ENCODE measurements at places on chromosomes 4 and X.
A peak's percentile ranks its signal among the peaks of the same experiment; 100 is the strongest.

- no peak overlapping the region for H3K4me3 ChIP-seq
- H3K27ac ChIP-seq: no peak overlapping the region
- no peaks in the 10 kb centered on the region for H3K36me3 ChIP-seq
- no peaks in the 10 kb centered on the region for H3K4me1 ChIP-seq
- no peaks in the 10 kb centered on the region for H3K27me3 ChIP-seq
These were observed 102.3 kb downstream of the ENPP6 start for GRCh38 chr4:184115399-184115798.

GRCh38 chrX:42366181-42366580, 411.8 kb downstream of the PPP1R2C start:
- no peaks in the 10 kb centered on the region for H3K27me3 ChIP-seq
- no peaks in the 10 kb centered on the region for H3K4me1 ChIP-seq
- no peaks in the 10 kb centered on the region for H3K36me3 ChIP-seq
- H3K4me3 ChIP-seq: no peak overlapping the region
- no peak for DNase-seq

- no peaks in the 10 kb centered on the region for H3K36me3 ChIP-seq
- peak overlapping the region; percentile 42 for H3K4me3 ChIP-seq
- DNase-seq: no peak
- H3K4me1 ChIP-seq: peaks cover 47% of the 10 kb centered on the region
- peaks cover 4% of the 10 kb centered on the region for H3K27me3 ChIP-seq
These were observed 814 bp downstream of the SPON2 start for GRCh38 chr4:1171311-1172227.

GRCh38 chrX:131801911-131802310, 221.2 kb upstream of the STK26 start:
- H3K36me3 ChIP-seq: no peaks in the 10 kb centered on the region
- DNase-seq: no peak
- H3K4me3 ChIP-seq: no peak overlapping the region
- H3K27ac ChIP-seq: no peak overlapping the region
- no peaks in the 10 kb centered on the region for H3K27me3 ChIP-seq

- H3K4me3 ChIP-seq: no peak overlapping the region
- no peaks in the 10 kb centered on the region for H3K4me1 ChIP-seq
- no peaks in the 10 kb centered on the region for H3K36me3 ChIP-seq
- no peak overlapping the region for H3K27ac ChIP-seq
- DNase-seq: no peak
These were observed 221.2 kb downstream of the MID1 start for GRCh38 chrX:10399043-10399741.

DNA sequence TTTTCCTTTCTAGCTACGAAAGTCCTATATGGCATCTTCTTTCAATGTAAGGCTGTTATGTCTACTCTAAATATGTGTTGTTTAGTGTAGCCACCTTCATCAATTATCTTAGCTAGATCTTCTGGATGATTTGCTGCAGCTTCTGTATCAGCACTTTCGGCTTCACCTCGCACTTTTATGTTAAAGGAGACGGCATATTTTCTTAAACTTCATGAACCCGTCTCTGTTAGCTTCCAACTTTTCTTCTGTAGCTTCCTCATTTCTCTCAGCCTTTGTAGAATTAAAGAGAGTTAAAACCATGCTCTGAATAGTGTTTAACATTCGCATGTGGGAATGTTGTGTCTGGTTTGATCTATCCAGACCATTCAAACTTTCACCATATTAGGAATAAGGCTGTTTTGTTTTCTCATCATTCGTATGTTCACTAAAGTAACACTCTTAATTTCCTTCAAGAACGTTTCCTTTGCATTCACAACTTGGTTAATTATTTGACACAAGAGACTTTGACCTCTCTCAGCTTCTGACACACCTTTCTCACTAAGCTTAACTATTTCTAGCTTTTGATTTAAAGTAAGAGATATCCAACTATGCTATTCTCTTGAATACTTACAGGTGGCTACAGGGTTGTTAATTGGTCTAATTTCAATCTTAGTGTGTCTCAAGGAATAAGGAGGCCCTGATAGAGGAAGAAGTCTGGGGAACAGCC, 476.8 kb downstream of the GABRG1 start:
- no peak for DNase-seq
- H3K4me3 ChIP-seq: no peak overlapping the region
- no peak overlapping the region for H3K27ac ChIP-seq
- H3K36me3 ChIP-seq: no peaks in the 10 kb centered on the region
- no peaks in the 10 kb centered on the region for H3K4me1 ChIP-seq

DNA sequence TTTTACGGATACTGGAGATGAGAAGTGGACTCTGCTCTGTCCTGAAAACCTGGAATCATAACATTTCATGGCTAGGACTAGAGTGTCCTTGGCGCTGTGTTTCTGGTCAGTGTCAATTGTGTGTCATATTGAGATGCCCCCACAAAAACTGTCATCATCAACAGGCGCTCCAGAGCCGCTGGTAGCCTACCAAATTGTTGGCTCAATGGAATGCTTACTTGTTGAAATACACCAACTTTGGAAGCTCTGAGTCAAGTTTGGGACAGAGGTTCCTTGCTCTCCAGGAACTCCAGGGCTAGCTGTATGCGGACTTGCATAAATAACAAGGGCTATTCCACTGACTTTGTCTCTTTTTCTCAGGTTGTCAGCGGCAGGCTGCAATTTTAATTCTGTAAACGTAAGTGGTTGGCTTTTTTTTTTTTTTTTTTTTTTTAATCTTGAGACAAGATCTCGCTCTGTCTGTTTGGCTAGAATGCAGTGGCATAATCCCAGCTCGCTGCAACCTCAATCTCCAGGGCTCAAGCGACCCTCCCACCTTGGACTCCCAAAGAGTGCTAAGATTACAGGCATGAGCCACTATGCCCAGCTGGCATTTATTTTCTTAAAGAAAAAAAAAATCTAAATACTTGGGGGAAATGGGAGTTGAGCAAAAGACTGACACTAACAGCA, 871 bp upstream of the HPGD start:
- DNase-seq: no peak
- H3K4me3 ChIP-seq: peak overlapping the region; percentile 60
- H3K27me3 ChIP-seq: peaks cover 3% of the 10 kb centered on the region
- no peaks in the 10 kb centered on the region for H3K36me3 ChIP-seq
- no peak overlapping the region for H3K27ac ChIP-seq
- H3K4me1 ChIP-seq: peaks cover 3% of the 10 kb centered on the region

- no peaks in the 10 kb centered on the region for H3K27me3 ChIP-seq
- DNase-seq: no peak
- no peak overlapping the region for H3K4me3 ChIP-seq
- no peaks in the 10 kb centered on the region for H3K4me1 ChIP-seq
These were observed 1152.1 kb downstream of the FAT4 start for GRCh38 chr4:126466848-126467247.

GRCh38 chrX:68083510-68083909, 349.8 kb downstream of the OPHN1 start:
- H3K27me3 ChIP-seq: no peaks in the 10 kb centered on the region
- H3K36me3 ChIP-seq: no peaks in the 10 kb centered on the region
- no peak overlapping the region for H3K4me3 ChIP-seq
- DNase-seq: no peak

DNA sequence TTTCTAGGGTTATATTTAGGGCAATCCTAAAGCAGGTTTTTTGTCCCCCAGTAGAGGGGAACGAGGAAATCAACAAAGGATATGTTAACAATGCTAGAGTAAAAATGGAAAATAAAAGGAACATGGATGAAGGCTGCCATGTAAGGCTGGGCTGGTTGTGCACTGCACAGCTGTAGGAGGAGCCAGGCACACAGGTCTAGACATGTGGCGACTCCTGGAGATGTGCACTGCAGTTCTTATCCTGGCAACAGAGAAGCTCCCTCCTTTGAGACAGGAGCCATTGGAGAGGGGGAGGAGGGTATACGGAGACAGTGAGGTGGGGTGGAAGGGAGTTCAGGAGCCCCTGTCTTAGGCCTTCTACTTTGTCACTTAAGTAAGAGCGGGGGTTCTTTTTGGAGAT, 65.9 kb downstream of the NAT8L start:
- H3K27ac ChIP-seq: no peak overlapping the region
- H3K4me3 ChIP-seq: no peak overlapping the region
- H3K27me3 ChIP-seq: no peaks in the 10 kb centered on the region
- no peaks in the 10 kb centered on the region for H3K4me1 ChIP-seq
- no peak for DNase-seq

- H3K27ac ChIP-seq: no peak overlapping the region
- H3K4me3 ChIP-seq: no peak overlapping the region
These were observed 32.4 kb downstream of the PPM1K start for GRCh38 chr4:88251924-88252323.

DNA sequence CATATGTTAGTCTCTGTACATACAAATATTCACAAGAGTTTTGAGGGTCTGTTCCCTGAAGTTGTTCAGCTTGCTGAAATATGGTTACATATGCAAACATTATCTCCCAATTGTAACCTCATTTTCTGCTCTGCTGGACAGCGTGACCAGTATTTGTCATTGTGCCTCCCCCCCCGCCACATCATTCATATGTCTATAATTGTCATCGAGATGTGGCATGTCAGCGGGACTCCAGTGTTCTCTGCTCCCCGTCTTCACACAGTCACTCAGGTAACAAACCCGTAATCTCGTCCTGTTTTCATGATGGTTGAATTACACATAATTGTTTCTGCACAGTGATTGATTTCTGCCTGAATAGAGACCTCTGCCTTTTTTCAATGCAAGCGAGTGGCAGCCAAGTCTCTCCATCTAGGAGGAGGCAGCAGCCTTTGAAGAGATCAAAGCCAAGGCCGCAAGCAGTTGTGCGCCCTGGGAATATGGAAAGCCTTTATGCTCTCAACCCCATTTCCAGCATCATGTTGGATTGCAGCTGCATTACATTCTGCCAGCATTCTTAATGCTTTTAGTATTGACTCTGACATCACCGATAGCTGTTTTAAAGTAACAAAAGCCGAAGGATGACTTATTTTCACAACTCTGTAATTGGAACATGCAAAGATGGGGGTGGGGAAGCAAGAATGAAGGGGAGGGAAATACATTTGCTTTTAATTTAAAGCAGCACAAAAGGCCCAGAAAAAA, 27.4 kb downstream of the LEF1 start:
- no peak for DNase-seq
- H3K27ac ChIP-seq: no peak overlapping the region
- H3K27me3 ChIP-seq: no peaks in the 10 kb centered on the region
- H3K4me1 ChIP-seq: no peaks in the 10 kb centered on the region

DNA sequence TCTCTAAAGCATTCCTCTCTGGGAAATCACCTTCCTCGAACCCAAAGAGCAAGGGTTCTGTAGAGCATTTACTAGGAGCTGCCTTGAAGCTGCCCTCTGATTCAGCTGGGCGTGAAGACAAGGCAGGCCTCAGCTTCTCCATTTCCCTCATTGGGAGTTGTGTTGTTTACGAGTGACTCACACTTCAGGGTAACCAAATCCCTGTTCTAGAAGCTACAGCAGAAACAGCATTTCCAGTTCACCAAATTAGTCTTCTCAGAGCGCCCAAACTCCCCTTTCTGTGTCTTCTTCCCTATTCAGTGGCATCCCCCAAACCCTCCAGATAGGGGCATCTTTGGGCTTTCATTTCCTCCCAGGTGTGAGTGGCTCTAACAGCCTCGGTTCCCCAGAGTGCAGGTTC, 863 bp upstream of the XPNPEP2 start:
- no peaks in the 10 kb centered on the region for H3K36me3 ChIP-seq
- H3K4me1 ChIP-seq: no peaks in the 10 kb centered on the region
- no peak overlapping the region for H3K4me3 ChIP-seq
- H3K27ac ChIP-seq: no peak overlapping the region

DNA sequence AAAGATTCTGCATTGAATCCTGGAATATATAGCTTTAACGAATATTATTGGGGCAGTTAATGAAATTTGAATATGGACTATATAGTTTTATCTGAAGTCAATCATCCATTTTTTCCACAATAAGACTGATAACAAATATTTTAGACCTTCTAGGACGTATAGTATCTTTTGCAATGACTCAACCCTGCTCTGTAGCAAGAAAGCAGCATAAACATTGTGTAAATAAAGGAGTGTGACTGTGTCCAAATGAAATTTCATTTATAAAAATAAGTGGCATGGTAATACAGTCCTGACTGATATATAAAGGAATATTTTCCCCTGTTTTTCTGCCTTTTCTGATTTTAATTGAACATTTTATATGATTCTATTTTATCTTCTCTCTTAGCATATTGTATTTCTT, 947.7 kb upstream of the SLIT2 start:
- no peaks in the 10 kb centered on the region for H3K27me3 ChIP-seq
- H3K36me3 ChIP-seq: no peaks in the 10 kb centered on the region
- no peak for DNase-seq
- H3K4me3 ChIP-seq: no peak overlapping the region

DNA sequence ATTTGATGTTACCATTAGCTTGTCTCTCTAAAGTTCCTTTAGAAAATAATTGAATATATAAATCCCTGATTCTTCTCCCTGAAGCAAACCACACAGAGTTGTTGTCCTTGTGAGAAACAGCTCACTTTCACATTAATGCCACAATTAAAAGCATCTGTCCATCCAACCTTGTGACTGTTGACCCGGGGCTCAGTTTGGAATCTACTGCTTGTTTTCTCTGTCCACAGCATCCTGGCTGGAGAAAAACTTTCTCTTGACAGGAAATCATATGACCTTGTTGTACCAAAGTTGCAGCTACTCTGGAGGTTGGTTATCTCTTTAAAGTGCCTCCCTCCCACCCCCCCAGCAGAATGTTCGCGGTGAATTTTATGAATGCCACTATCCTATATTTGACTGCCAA, 3.1 kb downstream of the PRKG2 start:
- H3K4me1 ChIP-seq: no peaks in the 10 kb centered on the region
- peaks cover 10% of the 10 kb centered on the region for H3K27me3 ChIP-seq
- no peak overlapping the region for H3K27ac ChIP-seq
- H3K4me3 ChIP-seq: no peak overlapping the region

GRCh38 chr4:25865586-25865985, 2.8 kb upstream of the SEL1L3 start:
- no peaks in the 10 kb centered on the region for H3K27me3 ChIP-seq
- H3K4me3 ChIP-seq: no peak overlapping the region
- no peak for DNase-seq

- no peak overlapping the region for H3K4me3 ChIP-seq
- no peaks in the 10 kb centered on the region for H3K27me3 ChIP-seq
- H3K4me1 ChIP-seq: no peaks in the 10 kb centered on the region
- H3K36me3 ChIP-seq: no peaks in the 10 kb centered on the region
- DNase-seq: no peak
These were observed 12.3 kb upstream of the SYTL5 start for GRCh38 chrX:37993837-37994619.

DNA sequence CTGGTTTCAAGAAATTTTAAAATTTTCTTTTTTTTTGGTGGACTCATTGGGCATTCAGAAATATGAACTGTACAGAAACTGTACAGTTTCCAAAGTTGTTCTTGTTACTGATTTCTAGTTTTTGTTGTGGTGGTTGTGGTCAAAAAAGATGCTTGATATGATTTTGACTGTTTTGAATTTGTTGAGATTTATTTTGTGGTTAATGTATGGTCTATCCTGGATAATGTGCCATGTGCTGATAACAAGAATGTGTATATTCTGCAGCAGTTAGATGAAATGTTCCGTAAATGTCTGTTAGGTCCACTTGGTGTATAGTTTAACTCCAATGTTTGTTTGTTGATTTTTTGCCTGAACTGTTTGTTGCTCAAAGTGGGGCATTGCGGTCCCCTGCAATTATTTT, 127.6 kb upstream of the NUDT6 start:
- DNase-seq: no peak
- no peaks in the 10 kb centered on the region for H3K36me3 ChIP-seq
- H3K27ac ChIP-seq: no peak overlapping the region
- H3K4me3 ChIP-seq: no peak overlapping the region
- no peaks in the 10 kb centered on the region for H3K27me3 ChIP-seq

Data from gastrocnemius medialis (tissue), 4 donors.